ENCODE measurements at places on chromosomes 3 and 15. TPM values are rescaled to one million over a fixed set of nuclear protein-coding genes. Genes with fewer than 3 reads are reported as not detected.

LRRC34 gene
- 4.7 TPM for total RNA-seq

- no peak for DNase-seq
These were observed 9.7 kb upstream of the ACKR4 start for GRCh38 chr3:132587401-132587800.

- no peak for DNase-seq
These were observed 10.3 kb downstream of the MAGI1 start for GRCh38 chr3:66028457-66028856.

GRCh38 chr3:178195824-178196223 is 340.4 kb upstream of the KCNMB2 start:
- DNase-seq: no peak

GREM1 gene
- 4.6 TPM for total RNA-seq

CLEC3B gene
- total RNA-seq: 105 TPM

ZNF501 gene
- 7.2 TPM for total RNA-seq

RARB gene
- 15.2 TPM for total RNA-seq

- DNase-seq: no peak
These were observed 9.7 kb upstream of the PTPN23 start for GRCh38 chr3:47370887-47371697.

- DNase-seq: peak; percentile 80
These were observed 683 bp downstream of the UBE2Q2 start for GRCh38 chr15:75843678-75844581.

- DNase-seq: no peak
These were observed 64.7 kb upstream of the EPHB3 start for GRCh38 chr3:184496933-184497332.

DNA sequence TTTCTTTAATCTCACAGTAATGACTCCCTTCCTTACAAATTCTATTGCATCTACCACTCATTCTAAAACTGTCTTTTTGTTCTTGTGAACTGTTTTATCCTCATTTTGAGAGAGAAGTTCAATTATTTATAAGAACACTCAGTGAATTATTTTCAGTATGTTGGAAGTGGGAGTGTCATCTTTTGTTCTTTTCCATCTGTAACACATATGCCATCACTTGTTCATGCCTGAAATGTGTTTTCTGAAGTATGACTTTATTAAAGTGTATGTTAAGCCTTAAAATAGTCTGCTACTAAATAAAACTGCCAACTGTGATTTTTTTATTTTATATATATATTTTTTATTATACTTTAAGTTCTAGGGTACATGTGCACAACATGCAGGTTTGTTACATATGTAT is 623.0 kb upstream of the CBLB start:
- no peak for DNase-seq

GRCh38 chr3:105758451-105758850 is 110.4 kb downstream of the CBLB start:
- DNase-seq: no peak

- DNase-seq: no peak
These were observed 4.7 kb downstream of the MESP1 start for GRCh38 chr15:89746386-89746780.

CADM2 gene
- 60.8 TPM for total RNA-seq

DNA sequence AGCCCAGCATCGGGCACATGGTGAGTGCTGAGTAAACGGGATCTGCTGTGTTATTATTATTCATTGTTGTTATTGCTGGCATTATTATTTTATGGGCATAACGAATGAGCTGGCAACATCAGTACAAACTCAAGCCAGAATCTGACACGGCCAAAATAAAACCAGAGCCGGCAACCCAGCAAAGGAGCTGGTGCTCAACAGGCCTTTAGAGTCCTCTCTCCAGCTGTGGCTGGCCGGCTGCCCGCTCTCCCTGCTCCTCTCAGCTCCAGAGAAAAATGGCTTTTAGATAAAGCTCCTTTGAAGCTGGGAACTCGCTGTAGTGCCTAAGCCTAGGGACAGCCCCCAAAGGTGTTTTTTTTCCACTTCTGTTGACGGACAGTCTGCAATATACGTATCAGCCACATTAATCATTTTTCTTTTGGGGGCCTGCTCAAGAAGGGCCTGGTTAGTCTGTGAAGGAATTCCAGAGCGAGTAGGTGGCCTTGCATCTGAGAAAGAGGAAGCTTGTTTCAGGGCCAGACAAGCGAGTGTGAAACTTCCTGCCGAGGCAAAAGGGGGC is 193.9 kb upstream of the UBE2E1 start:
- DNase-seq: peak; percentile 83

GRCh38 chr3:106827515-106828213 is 549.6 kb upstream of the CCDC54 start:
- no peak for DNase-seq

DNA sequence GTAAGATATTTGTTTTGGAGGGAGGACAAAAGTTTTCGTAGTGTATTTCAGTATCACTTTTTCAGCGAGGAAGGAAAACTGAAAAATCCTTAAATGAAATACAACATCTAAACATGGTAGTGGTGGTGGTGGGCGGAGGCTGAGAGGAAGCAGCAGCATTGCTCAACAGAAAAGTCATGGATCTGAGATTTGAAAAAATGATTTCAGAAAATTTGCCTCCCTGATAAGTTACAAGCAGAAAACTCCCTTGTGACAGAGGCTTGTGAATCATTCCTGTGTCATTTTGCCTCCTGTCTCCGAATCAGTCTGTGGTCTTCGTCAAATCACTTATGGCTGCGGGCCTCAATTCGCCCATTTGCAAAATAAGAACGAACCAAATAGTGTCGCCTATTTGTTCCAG is 965 bp upstream of the CRBN start:
- no peak for DNase-seq

DNA sequence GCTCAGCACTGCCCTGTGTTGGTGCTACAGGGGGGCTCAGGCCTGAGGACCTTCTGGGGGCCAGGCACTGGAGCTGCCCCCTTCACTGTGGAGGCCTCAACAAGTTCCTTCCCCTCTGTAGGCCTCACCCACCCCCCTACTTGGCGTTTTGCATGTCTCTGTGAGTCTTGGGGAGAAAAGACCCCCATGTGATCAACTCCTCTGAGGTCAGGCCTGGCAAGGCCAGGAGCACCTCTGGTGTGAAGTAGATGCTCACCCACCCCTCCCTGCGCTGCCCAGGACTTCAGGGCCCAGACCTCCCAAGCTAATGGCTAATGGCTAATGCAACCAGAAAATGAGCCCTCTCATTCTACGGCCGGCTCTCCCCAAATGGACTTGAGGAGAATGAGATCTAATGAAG is 34.2 kb upstream of the CHRNB4 start:
- peak; percentile 21 for DNase-seq

DNA sequence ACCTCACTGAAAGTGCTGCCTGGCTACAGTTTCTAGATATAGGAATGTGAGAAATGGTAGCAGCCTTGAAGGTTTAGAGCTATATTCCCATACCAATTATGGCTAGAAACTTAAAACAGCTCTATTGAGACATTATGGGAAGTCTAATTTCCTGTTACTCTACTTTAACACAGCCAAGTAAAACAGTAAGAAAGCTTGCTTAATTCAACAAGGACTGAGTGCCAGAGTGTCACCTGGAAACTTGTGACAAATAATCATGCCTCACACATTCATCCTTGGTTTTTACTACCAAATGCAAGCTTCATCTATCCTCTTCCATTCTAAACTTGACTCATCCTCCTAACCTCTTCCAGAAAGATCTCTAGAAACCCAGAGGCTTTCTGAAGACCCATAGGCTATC is 41.7 kb downstream of the UBE3A start:
- DNase-seq: no peak

TUSC2 gene
- 17.7 TPM for total RNA-seq

STRIT1 gene
- not detected for total RNA-seq

Data from sciatic nerve (tissue), 2 donors.